A172 (cell line): ENCODE measurements at places on chromosomes 12 and 14. TPM values are rescaled to one million over a fixed set of nuclear protein-coding genes. Genes with fewer than 3 reads are reported as not detected.

The KRT85 gene
- total RNA-seq, result 0.05 TPM in 1 of 2 replicates, not detected in the other

The RHEBL1 gene
- 1.2 and 8.0 TPM in 2 replicates for total RNA-seq

The NXPH4 gene
- 5.3 and 5.8 TPM in 2 replicates for total RNA-seq

The PPP1R36 gene
- total RNA-seq, result 0.69 TPM in 1 of 2 replicates, not detected in the other

The OVCH1 gene
- total RNA-seq, result not detected in 2 replicates

The LRRC43 gene
- not detected in 2 replicates for total RNA-seq

The MSRB3 gene
- 5.1 and 6.3 TPM in 2 replicates for total RNA-seq

The MAP3K12 gene
- 14.0 and 14.7 TPM in 2 replicates for total RNA-seq

The SIX4 gene
- total RNA-seq, result 6.5 and 7.5 TPM in 2 replicates

The CLEC14A gene
- total RNA-seq, result not detected in 2 replicates

The ALDH2 gene
- total RNA-seq, result not detected in 2 replicates

The SLC10A1 gene
- 0.03 TPM in 1 of 2 replicates, not detected in the other for total RNA-seq

The DCD gene
- total RNA-seq, result not detected in 2 replicates

The GSC gene
- not detected in 2 replicates for total RNA-seq

The MYBPC1 gene
- total RNA-seq, result not detected in 2 replicates

The HOXC13 gene
- 7.5 and 8.9 TPM in 2 replicates for total RNA-seq

The IL31 gene
- total RNA-seq, result not detected in 2 replicates

The SERPINA10 gene
- not detected in 2 replicates for total RNA-seq

The NRL gene
- total RNA-seq, result 0.72 TPM in 1 of 2 replicates, not detected in the other

The PRKD1 gene
- 4.0 and 4.7 TPM in 2 replicates for total RNA-seq

The ADAMTS20 gene
- total RNA-seq, result 0.22 TPM in 1 of 2 replicates, not detected in the other

The DRAM1 gene
- total RNA-seq, result 32.6 and 37.3 TPM in 2 replicates

The DBX2 gene
- total RNA-seq, result not detected in 2 replicates

The SLCO1B3 gene
- 24.7 and 31.3 TPM in 2 replicates for total RNA-seq

The CIROP gene
- not detected in 2 replicates for total RNA-seq

The CD163L1 gene
- 1.7 and 8.8 TPM in 2 replicates for total RNA-seq

The GPR137C gene
- 0.76 and 0.91 TPM in 2 replicates for total RNA-seq

The KLRK1 gene
- not detected in 2 replicates for total RNA-seq

The POLE2 gene
- total RNA-seq, result 9.4 and 25.8 TPM in 2 replicates

The KRT3 gene
- total RNA-seq, result not detected in 2 replicates

The KRT5 gene
- 1.1 and 1.4 TPM in 2 replicates for total RNA-seq

The ESR2 gene
- total RNA-seq, result 0.17 TPM in 1 of 2 replicates, not detected in the other

The SMIM41 gene
- total RNA-seq, result not detected in 2 replicates

The FAM186B gene
- 0.05 and 0.55 TPM in 2 replicates for total RNA-seq

The KRT72 gene
- not detected in 2 replicates for total RNA-seq

The CCND2 gene
- total RNA-seq, result not detected in 2 replicates

The CDH24 gene
- total RNA-seq, result 2.8 and 4.0 TPM in 2 replicates

The PRKAG1 gene
- 71.9 and 98.1 TPM in 2 replicates for total RNA-seq

The DDIT3 gene
- total RNA-seq, result 45.3 and 46.9 TPM in 2 replicates

The TAS2R8 gene
- not detected in 2 replicates for total RNA-seq

The SCNN1A gene
- 0.07 and 2.9 TPM in 2 replicates for total RNA-seq

The PRB2 gene
- not detected in 2 replicates for total RNA-seq
